ENCODE measurements at places on chromosomes 1 and 21.

- no peak for DNase-seq
These were observed 24.1 kb upstream of the EGLN1 start for GRCh38 chr1:231446138-231446537.

- no peak for DNase-seq
These were observed 39.6 kb downstream of the FRRS1 start for GRCh38 chr1:99726818-99727217.

DNA sequence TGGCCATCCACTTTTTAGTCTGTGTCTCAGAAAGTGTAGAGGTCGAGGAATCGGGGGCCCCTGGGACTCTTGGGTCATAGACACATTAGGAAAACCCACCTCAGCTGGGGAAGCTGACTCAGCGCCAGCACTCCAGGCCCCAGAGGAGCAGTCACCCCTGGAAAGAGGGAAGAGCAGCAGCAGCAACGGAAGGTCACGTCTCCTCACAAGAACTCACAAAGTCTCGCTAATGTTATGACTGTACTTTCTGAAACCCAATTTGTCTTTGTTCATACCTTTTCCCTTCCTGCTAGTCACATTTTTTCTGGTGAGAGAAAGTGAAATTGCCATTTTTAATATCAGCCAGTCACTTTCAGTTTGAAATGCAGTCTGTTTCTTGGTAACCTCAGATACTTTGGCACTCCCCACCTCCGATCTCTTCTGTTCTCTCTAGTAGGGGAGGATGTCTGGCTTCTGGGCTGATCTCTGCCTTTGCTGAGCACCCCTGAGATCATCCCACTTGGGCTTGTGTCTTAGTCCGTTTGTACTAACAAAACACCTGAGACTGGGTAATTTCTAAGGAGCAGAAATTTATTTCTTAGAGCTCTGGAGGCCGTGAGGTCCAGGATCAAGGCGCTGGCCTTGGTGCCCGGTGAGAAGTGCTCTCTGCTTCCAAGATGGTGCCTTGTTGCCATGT is 6.0 kb upstream of the NLRP3 start:
- DNase-seq: no peak

GRCh38 chr1:869499-870244 is 54.1 kb upstream of the SAMD11 start:
- DNase-seq: peak; percentile 90

GRCh38 chr1:207875532-207875931 is 35.4 kb downstream of the CD34 start:
- DNase-seq: no peak

GRCh38 chr1:87786861-87787545 is 458.3 kb downstream of the LMO4 start:
- DNase-seq: no peak

GRCh38 chr1:218699421-218699820 is 354.3 kb downstream of the TGFB2 start:
- DNase-seq: no peak

DNA sequence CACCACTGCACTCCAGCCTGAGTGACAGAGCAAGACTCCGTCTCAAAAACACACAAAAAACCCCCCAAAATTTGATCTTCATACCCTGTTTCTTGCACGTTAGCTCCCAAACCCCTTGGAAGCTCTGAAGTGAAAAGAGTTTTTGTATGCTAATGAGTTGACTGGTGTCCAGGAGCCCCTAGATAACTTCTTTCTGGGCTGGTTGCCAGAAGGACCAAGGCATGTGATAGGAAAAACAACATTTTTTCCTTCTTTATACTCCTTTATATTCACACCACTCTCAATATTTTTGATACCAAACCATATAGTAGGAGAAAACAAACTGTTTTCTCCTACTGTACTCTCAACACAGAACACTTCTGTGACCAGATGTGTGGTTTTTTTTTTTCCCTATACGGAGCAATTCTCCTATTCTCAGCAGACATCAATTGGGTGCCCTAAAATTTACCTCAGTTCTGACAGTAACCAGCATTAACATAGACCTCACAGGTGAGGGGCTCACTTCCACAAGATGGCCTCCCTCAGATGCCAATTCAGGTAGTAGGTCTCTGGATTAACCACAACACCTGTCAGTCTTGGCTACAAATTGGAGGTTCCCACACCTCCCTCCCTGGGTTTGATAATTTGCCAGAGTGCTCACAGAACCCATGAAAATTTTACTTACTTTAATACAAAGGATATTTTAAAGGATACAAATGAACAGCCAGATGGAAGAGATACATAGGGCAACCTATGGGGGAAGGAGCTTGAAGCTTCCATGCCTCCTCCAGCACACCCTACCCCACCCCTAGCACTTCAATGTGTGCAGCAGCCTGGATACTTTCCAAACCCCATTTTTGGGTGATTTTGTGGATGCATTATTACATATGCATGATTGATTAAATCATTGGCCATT is 25.6 kb downstream of the ZYG11B start:
- no peak for DNase-seq

- no peak for DNase-seq
These were observed 131.6 kb downstream of the TGFBR3 start for GRCh38 chr1:91754348-91754747.

GRCh38 chr1:3073489-3074296 is 4.7 kb downstream of the PRDM16 start:
- DNase-seq: no peak

Measured in memory B cell (primary cell).